ENCODE measurements at places on chromosomes 11 and 22.
A peak's percentile ranks its signal among the peaks of the same experiment; 100 is the strongest.

GRCh38 chr22:29799217-29799680, 32.1 kb downstream of the UQCR10 start:
- no peak for DNase-seq

- no peak for DNase-seq
These were observed 80.2 kb upstream of the NAV2 start for GRCh38 chr11:19632499-19632834.

GRCh38 chr11:2094354-2095197, 44.6 kb downstream of the IGF2 start:
- DNase-seq = no peak

GRCh38 chr11:44681698-44682097, 45.1 kb upstream of the TSPAN18 start:
- DNase-seq = peak; percentile 51

- DNase-seq = no peak
These were observed 48.4 kb downstream of the CHRDL2 start for GRCh38 chr11:74682731-74683278.

DNA sequence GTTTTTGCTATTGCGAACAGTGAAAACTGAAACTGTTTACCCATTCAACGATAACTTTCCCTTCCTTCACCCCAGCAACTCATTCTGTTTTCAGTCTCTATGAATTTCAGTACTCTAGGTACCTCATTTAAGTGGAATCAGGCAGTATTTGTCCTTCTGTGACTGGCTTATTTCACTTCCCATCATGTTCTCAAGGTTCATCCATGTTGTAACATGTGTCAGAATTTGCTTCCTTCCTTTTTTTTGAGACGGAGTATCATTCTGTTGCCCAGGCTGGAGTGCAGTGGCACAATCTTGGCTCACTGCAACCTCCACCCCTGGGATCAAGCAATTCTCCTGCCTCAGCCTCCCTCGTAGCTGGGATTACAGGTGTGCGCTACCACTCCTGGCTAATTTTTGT, 23.7 kb downstream of the HTR3B start:
- DNase-seq = no peak

- DNase-seq = no peak
These were observed 19.1 kb downstream of the POU2AF2 start for GRCh38 chr11:111264646-111265045.

DNA sequence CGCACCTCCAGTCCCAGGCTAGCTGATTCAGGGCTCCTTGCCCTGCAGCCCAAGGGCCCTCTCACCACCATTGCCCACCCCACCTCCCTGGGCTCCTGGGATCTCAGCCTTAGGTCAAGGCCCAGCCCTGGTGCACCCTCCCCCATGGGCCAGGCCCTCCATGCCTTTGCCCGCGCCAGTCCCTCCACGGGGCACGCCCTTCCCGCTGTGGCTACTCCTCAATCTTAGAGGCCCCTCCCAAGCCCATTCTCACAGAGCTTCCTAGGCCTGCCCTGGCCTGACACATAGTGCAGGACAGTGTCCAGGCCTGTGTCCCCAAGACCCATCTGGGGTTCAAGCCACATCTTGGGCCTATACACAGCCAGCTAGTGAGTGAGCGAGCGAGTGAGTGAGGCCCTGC, 6.9 kb downstream of the GP1BB start:
- no peak for DNase-seq

GRCh38 chr11:103257360-103257759, 148.1 kb downstream of the DYNC2H1 start:
- DNase-seq = no peak

- DNase-seq = no peak
These were observed 26.3 kb upstream of the ALDH3B2 start for GRCh38 chr11:67700548-67701262.

GRCh38 chr22:37633089-37633624, 6.3 kb upstream of the SH3BP1 start:
- peak; percentile 52 for DNase-seq

GRCh38 chr11:2250041-2250440, 20.3 kb downstream of the ASCL2 start:
- no peak for DNase-seq

DNA sequence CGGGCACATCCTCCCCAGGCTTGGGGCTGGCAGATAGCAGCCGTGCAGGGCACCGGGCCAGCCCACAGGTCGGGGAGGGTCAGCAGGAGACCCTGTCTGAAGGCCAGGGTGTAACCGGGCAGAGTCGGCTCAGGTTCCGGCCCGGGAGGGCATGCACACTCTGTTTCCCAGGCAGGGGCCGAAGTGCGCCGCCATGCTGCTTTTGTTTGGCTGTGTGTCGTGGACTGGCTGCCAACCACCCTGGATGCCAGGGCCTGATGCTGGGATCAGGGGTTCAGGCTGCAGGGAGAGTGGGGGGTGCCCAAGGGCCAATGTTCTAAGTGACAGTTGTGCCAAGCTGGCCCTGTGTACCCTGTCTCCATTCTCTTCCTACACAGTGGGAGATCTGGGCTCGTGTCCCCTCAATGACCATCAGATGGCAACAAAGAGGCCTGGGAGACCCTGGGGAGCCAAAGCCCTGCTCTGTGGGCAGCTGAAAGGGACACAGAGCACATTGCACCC, 120.9 kb upstream of the B3GAT1 start:
- DNase-seq = no peak

- no peak for DNase-seq
These were observed 12.6 kb upstream of the MMP20 start for GRCh38 chr11:102637731-102638130.

DNA sequence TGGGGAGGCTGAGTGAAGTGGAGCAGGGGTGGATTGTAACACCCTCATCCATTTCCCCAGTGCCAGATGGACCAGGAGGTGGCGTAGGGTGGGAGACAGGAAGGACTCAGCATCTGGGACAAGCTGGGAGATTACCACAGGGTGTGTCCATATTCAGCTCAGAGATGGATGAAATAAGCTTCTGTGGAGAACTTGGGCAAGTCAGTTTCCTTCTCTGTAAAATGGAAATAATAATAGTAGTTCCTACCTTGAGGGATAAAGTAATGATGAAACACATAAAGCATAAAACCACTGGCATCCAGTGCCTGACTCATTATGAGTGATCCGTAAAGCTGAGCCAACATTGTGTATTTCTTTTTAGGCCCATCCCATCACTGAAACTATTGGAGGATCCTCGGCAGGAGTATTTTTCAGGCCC, 607 bp upstream of the ROBO4 start:
- no peak for DNase-seq

DNA sequence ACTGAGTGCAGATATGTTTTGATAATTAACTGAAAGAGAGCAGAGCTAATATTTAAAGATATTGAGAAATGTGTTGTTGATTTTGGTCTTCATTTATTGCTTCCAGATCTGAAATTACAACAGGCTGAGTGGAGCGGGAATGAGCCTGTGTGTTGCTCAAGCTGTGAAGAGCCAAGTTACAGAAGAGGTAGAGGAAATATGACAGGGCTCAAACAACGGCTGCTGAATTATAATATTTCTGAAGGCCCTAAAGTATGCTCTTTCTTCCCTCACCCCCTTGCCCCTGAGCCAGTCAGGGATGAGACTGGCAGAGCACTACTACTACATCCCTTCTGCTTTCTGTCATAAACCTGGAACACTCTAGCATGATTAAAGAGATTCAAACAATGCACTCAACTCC, 115.6 kb downstream of the FANCF start:
- no peak for DNase-seq

GRCh38 chr11:3201112-3201581, 17.5 kb downstream of the MRGPRG start:
- no peak for DNase-seq

GRCh38 chr11:11978792-11979487, 29.5 kb downstream of the DKK3 start:
- no peak for DNase-seq

GRCh38 chr11:6654281-6655019, 1.2 kb downstream of the DCHS1 start:
- DNase-seq = no peak

GRCh38 chr11:78192911-78193351, 4.2 kb downstream of the USP35 start:
- no peak for DNase-seq

- DNase-seq = no peak
These were observed 88.9 kb downstream of the RASSF10 start for GRCh38 chr11:13098063-13098462.

DNA sequence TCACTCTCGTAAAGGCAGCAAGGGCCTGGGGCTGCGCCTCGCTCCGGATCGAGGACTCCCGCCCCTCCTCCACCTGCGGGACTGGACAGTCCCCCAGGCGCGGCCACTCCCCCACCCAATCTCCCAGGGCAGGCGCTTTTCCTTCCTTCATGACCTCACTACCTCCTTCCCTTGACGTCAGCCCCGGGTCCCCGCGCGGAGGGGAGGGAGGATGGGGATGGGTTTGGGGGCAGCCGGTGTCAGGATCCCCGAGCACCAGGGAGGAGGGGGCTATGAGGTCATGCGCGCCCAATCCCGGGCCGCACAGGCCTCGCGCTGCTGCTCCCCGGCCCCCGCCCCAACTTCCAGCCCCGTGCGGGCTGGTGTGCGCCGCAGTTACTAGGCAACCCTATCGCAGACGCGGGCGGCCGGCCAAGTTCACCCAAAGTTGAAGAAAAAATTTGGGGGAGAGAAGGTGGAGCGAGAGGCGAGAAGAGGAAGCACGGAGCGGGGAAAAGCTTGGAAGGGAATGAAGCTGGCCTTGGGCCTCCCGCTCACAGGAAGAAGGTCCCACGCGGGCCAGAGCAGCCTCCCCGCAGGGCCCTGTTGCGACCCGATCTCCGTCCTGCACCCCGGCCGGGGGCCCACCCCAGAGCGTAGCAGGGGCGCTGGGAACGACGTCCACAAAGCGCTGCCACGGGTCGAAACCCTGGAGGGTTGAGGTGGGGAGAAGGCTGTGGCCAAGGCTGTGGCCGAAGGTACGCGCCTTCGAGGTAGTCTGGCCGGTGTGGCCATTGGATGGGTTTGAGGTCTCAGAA, 8.3 kb downstream of the WT1 start:
- no peak for DNase-seq

GRCh38 chr11:26963764-26964163, 30.1 kb upstream of the FIBIN start:
- no peak for DNase-seq

- DNase-seq = no peak
These were observed 17.0 kb downstream of the CDKN1C start for GRCh38 chr11:2868506-2869133.

DNA sequence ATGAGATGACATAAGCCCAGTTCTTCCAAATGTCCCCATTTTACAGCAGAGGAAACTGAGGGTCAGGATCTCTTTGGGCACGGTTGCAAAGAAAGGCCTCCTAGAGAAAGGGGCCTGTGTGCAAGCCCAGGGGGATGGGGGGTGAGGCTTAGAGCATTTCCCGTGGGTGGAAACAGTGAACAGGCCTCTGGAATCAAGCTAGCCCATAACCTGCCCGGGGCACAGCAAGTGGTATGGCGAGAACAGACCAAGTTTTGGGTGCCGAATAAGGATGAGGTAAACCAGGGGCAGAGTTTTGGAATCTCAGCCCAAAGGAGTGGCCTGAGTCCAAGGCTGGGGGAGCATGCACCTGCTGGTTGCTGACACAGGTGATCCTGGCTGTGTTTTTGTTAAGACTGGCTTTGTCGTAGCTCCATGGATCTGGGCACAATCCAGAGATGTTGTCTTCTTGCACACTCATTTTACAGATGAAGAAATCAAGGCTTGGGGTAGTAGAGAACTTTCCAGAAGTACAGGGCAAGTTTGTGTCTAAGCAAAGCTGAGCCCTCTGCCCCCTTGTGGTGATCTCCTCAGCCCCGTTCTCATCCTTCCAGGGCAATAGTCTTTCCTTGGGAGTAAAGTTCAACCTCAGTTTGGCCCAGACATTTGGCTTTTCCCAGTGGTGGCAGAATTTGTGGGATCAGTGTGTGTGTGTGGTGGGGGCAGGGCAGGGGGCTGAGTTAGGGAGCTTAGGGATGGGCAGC, 53.5 kb upstream of the MYEOV start:
- no peak for DNase-seq

GRCh38 chr11:103631841-103632240, 404.6 kb upstream of the DDI1 start:
- no peak for DNase-seq

DNA sequence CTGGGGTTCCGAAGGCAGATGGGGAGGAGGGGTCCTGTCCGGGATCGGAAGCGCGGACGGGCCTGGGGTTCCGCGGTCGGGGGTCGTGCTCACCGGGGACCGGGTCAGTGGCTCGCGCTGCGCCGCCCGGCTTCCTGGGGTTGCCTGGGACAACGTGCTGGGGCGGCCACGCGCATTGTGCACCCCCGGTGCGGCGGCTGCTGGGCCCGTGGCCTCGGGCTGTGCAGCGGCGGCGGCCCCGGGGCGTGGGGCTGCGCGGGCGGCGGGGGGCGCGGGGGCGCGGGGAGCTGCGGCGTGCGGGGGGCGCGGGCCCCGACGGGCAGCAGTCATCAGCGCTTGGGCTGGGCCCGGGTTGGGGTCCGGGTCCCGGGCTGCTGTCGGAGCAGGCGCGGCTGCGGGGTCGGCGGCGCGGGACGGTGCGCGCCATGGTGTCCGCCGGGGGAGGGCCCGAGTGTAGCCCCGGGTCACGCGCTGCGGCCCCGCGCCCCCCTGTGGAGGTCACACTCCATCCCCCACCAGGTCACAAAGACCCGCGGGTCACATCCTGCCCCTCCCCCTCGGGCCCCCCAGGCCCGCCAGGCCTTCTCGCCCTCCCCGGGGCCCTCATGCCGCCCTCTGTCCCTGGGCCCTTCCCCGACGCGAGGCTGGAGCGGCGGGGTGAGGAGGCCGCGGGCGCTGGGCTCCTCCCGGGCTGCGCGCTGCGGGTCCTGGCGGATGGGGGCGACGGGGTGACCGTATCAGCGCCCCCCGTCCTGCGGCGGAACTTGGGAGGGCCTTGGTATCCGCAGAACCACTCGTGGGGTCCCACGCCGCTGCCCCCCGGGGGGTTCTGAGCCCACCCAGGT, at the start of gene TTLL8:
TSS of gene TTLL8 (minus strand) at position 238 of the 845 bp plus-strand sequence.
- no peak for DNase-seq

GRCh38 chr11:23956586-23956985, 540.3 kb upstream of the LUZP2 start:
- no peak for DNase-seq

GRCh38 chr11:75285776-75286360, 45.3 kb downstream of the TPBGL start:
- DNase-seq = no peak

DNA sequence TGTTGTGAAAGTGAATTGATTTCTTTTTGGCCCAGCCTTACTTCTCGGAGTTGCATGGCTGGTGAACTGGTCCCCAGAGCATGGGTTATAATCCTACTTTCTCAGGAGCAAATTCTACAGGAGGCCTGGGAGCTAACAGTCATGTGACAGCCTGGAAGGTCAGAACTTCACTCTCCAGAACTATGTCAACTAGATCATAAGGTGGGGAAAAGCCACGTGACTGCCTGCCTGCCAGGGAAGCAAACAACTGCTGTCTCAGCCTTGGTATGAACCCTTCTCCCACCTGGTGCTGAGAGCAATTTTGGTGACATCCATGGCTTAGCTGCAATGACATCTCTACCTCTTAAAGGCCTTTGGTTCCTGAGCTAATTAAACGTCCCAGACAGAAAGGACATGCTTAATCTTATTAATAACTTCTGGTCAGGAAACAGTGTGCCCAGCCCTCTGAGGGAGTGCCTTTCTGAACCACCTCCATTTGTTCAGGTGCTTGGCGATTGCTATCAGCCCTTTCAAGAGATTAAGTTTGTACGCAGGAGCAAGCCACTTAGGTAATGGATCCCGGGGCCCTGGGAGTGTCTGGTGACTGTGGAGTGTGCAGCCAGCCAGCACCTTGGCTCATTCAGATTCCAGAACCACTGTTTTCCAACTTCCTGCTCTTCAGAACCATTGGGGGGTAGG, 1.4 kb upstream of the CREB3L1 start:
- no peak for DNase-seq

GRCh38 chr11:104333977-104334376, 170.0 kb upstream of the PDGFD start:
- DNase-seq = no peak

GRCh38 chr11:17008099-17008498, 6.1 kb downstream of the PLEKHA7 start:
- DNase-seq = no peak

All from NK-92 treated with Interleukin-12 subunit alpha and Interleukin-12 subunit beta, amount 100 ng/mL, for 24 hours (cell line).